ENCODE measurements at places on chromosomes 16 and 17.
A peak's percentile ranks its signal among the peaks of the same experiment; 100 is the strongest.

DNA sequence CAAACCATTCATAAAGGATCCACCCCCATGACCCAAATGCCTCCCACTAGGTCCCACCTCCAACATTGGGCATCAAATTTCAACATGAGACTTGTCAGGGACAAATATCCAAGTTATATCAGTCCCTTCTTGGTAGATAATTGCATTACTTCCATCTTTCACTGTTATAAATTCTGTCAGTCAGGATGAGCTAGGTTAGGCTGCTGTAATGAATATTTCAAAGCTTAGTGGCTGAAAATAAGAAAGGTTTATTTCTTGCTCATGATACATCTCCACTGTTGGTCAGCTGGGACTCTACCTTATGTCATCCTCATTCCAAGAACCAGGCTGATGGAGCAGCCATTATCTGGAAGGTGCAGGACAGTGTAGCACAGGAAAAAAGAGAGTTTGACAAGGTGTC lies 50.3 kb upstream of the TMC5 start:
- no peak for DNase-seq

GRCh38 chr17:16258901-16259300 lies 41.9 kb downstream of the PIGL start:
- no peak for DNase-seq

- DNase-seq = no peak
These were observed 8.8 kb downstream of the CYGB start for GRCh38 chr17:76528528-76529223.

DNA sequence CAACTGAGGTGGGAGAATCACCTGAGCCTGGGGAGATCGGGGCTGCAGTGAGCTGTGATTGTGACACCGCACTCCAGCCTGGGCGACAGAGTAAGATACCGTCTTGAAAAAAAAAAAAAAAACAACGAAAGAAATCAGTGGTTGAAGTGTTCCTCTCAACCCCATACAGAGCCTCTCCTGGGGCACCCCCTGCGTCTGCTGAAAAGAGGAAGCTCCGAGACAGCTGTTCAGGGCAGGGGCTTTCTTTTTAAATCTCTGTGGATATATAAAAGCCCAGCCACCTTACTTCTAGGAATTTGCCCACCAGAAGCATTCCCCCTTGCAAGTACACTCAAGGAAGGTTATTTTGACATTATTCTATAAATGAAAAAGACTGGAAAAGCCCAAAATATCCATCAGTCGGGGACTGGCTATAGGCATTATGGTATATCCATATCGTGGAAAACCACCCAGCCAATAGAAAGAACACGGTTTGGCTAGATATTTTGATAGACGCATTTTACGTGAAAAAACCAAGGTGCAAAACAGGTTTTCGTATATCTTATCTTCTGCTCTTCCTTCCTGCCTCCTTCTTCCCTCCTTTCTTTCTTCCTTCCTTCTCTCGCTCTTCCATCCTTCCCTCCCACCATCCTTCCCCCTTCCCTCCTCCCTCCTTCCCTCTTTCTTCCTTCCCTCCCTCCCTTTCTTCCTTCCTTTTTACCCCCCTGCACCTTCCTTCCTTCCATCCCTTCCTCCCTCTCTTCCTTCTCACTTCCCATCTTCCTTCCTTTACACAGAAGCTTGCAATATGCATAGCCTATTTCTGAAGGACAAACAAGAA lies 9.2 kb upstream of the CCL22 start:
- DNase-seq = no peak

- no peak for DNase-seq
These were observed 16.8 kb upstream of the SUPT4H1 start for GRCh38 chr17:58368860-58369213.

- DNase-seq = no peak
These were observed 5.9 kb upstream of the SPAG7 start for GRCh38 chr17:4973256-4974114.

- no peak for DNase-seq
These were observed 65.7 kb downstream of the CENPV start for GRCh38 chr17:16287563-16288027.

- no peak for DNase-seq
These were observed 202.5 kb downstream of the MSI2 start for GRCh38 chr17:57458718-57459285.

DNA sequence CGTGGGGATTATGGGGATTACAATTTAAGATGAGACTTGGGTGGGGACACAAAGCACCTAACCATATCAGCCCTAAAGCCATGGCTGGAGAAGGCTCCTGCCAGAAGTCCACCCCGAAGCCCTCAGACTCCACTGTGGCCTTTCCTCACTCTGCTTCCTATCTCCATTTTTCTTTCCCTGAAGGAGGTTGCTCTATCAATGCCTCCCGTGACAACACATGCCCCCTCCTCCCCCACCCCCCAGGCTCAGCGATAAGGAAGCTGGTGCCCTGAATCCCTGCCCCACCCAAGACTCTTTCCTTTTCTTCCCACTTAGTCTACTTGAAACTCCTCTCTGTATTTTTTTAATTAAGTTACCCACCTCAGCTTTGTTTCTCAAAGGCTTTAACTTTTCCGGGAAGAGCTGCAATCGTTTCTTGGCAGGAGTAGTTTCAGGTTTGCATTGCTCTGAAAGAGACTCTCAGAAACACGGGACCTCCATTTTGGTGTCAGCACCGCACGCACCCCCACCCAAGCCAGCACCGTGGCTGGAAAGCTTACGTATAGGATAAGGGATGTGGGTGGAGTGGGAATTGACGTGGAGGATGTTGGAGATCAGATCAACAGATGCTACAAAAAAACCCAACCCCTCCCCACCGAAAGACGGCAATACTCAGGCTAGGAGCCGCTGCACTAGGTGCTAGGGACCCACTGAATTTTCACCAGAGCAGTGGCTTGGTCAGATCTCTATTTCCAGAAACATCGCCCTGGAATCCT lies 15.2 kb upstream of the CA4 start:
- DNase-seq = no peak

DNA sequence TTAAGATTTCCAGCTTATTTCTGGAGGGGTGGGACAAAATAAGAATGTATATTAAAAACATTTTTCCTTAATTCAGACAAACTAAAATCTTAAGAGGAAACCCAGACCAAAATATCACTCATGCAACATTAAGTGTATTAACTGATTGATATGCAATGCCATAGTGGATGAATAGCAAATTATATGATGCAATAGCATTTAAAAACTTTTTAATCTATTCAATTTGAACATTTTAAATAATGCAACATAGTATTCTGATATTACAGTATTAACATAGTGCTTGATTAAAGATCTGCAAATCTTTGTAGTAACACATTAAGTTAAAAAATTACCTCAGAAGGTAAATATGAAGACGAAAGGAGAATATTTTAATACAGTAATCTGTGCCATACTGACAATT lies 15.3 kb upstream of the INTS2 start:
- no peak for DNase-seq

DNA sequence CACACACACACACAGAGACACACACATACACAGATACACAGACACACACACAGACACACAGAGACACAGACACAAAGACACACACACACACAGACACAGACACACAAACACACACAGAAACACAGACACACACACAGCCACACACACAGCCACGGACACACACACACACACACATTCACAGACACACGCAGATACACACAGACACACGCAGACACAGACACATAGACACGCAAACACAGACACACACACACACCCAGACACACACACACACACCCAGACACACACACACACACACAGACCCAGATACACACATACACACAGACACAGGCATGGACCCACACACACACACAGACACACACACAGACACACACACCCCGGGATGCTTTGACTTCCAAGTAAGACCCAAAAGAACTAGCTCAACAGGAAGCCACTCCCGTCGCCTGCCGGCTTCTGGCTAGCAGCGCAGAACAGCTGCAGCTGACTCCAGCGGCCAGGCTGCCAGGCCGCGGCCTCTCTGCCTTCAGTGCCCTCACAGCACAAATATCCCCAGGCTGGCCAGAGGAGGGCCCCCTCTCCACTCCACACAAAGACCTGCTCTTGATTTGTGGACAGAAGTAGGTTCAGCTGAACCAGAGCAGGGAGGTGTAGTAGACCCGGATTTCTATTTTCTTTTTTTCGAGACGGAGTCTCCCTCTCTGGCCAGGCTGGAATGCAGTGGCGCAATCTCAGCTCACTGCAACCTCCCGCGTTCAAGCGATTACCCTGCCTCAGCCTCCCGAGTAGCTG lies 6.0 kb upstream of the CHRNE start:
- DNase-seq = peak; percentile 95

DNA sequence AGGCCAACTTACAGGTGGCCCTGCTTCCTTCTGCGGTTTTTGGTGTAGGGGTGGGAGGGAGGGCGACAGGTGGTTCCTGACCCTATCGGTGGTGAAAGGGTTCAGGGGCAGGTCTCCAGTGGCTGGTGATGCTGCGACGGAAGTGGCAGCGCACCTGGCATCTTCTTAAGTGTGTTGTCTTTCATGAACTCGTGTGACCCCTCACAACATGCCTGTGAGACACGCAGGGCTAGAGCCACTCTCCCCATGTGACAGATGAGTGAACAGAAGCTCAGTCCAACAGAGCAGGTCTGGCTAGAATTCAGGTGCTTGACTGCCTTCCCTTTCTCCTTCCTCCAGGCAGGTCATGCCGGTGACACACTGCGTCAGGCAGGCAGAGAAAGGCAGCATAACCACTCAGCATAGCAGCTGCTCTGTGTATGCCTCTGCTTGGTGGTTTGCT lies 8.0 kb downstream of the TNFAIP1 start:
- DNase-seq = no peak

DNA sequence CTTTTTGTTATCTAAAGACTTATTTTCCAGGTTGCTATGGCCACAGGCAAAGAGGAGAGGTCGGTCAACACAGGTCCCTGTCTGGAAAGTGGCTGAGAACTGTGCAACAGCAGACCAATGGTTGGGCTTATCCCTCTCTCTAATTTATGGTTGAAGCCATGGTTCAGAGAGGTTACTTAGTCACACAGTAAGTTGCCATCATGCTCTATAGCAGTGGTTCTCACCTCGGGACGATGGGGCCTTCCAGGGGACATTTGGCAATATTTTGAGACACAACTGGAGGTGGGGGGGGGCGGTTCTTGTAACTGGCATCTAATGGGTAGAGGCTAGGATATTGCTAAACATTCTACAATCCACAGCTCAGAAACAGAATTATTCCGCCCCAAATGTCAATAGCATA lies 842 bp upstream of the LDAF1 start:
- no peak for DNase-seq

DNA sequence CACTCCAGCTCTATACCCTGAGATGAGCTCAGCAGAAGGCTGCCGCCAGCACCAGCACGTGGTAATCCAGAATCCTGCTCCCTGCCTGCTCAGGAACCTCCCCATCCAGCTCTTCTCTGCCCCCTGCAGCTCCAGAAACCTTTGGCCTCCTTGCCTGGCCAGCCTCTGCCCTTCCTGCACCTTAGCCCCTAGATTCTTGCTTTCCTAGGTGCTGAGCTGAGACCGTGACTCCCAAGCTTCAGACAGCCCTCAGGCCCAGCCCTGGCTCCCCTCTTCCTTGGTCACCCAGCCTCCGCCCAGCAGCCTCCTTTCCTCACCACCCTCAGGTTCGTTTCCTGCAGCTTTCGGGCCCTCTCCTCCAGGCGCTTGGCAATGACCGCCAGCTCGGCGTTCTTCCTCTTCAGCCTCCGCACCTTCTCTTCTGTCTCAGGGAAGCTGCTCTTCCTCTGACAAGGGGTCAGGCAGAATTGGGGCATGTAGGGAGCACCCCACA lies 2.6 kb downstream of the TSPOAP1 start:
- DNase-seq = no peak

- DNase-seq = no peak
These were observed 24.6 kb upstream of the RPH3AL start for GRCh38 chr17:376936-377863.

DNA sequence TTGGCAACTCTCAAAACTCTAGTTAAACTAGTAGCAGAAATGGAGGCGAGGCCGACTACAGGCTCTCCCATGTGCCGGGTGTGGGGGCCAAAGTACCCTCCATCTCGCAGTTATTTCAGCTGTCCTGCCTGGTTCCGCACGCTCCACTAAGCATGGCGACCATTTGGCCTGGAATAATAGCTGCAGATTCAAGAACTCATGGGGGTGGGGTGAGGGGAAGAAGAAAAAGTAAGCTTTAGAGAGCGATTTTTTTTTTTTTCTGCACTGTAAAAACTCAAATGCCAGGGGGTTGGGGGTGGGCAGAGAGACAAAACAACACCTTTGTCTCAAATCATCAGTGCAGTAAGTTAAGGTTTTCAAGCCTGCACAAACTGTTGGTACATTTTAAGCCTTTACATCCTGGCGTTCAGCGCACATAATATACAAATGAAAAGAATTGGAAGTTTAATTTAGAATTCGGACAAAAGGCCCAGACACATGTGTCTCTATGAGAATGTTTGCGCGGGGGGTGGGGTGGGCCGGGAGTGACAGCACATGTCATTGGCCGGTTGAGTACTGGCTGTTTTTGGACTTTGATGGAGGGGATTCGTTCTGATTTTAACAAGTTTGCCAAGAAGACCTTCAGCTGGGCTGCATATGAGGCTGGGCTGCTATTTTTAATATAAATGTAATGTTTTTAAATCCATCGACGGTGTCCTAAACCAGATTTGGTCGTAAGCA lies 694.7 kb upstream of the SALL1 start:
- no peak for DNase-seq

DNA sequence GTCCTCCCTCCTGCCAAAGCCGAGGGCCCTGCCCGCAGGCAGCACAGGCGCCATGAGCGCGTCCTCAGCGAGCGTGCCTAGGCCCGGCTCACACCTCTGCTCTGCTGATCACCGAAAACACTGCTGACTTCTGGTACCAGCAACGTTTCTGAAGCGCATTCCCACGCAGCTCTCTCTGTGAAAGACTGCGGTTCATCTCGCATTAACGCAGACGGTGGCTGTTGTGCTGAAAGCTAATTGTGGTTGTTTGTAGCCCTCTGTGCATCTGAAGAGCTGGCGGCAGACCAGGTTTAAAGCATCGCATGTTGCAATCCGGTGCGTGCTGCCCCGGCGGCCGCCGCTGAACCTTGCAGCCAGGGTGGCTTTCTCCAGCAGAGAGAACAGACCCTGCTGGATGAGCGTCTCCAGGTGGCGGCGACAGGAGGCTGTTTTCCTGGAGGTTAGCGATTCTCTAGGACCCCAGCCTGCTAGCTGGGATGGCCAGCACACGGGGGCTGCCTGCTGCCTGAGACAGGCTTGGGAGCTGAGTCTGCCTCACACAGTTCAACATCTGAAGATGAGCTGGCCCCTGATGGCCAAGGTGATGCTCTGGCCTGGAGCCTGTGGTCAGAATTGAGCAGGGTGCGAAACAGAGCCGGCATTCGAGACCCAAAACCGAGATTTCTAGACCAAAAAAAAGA lies 49.8 kb upstream of the CHMP6 start:
- DNase-seq = no peak

- no peak for DNase-seq
These were observed 78.8 kb downstream of the CES1 start for GRCh38 chr16:55754056-55754455.

Data from osteocyte (in vitro differentiated cells).